ENCODE measurements at places on chromosomes 12 and 14. TPM values are rescaled to one million over a fixed set of nuclear protein-coding genes. Genes with fewer than 3 reads are reported as not detected.

Gene KCNA5
- not detected for polyA plus RNA-seq

Gene SGPP1
- polyA plus RNA-seq = 20.8 TPM

Gene C14orf39
- polyA plus RNA-seq = not detected

Gene DCN
- polyA plus RNA-seq = not detected

Gene FLVCR2
- 0.52 TPM for polyA plus RNA-seq

Gene HNF1A
- not detected for polyA plus RNA-seq

Gene SCNN1A
- not detected for polyA plus RNA-seq

Gene CCDC177
- polyA plus RNA-seq = not detected

Gene PHLDA1
- 0.16 TPM for polyA plus RNA-seq

Gene AQP2
- not detected for polyA plus RNA-seq

Gene SLC7A8
- 0.50 TPM for polyA plus RNA-seq

DNA sequence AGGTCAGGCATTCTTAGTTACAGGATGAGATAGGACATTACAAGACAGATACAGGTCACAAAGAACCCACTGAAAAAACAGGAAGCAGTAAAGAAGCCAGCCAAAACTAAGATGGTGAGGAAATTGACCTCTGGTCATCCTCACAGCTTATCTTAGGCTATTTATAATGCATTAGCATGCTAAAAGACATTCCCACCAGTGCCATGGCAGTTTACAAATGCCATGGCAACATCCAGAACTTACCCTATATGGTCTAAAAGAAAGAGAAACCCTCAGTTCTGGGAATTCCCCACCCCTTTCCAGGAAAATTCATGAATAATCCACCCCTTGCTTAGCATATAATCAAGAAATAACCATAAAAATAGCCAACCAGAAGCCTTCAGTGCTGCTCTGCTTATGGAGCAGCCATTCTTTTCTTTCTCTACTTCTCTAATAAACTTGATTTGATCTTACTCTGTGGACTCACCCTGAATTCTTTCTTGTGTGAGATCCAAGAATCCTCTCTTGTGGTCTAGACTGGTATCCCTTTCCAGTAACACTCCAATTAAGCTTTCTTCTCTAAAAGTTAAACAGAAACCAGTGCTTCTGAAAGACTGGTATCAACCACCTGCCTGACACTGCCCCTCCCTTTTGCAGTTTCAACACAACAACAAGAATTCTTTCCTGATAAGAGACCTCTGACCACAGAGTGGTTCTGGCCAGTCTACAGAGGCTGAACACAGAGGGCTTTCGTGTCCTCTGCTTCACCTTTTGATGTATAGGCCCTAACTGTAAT is 86.9 kb downstream of the BCAT1 start:
- H3K4me1 ChIP-seq = peaks cover 9% of the 10 kb centered on the region
- DNase-seq = no peak
- H3K27me3 ChIP-seq = no peaks in the 10 kb centered on the region
- H3K36me3 ChIP-seq = no peaks in the 10 kb centered on the region
- no peak overlapping the region for H3K4me3 ChIP-seq
- no peak overlapping the region for H3K27ac ChIP-seq

GRCh38 chr12:108029051-108029835 is 99.8 kb upstream of the WSCD2 start:
- no peaks in the 10 kb centered on the region for H3K36me3 ChIP-seq
- H3K27me3 ChIP-seq = peaks cover 53% of the 10 kb centered on the region
- H3K4me1 ChIP-seq = no peaks in the 10 kb centered on the region
- DNase-seq = no peak

DNA sequence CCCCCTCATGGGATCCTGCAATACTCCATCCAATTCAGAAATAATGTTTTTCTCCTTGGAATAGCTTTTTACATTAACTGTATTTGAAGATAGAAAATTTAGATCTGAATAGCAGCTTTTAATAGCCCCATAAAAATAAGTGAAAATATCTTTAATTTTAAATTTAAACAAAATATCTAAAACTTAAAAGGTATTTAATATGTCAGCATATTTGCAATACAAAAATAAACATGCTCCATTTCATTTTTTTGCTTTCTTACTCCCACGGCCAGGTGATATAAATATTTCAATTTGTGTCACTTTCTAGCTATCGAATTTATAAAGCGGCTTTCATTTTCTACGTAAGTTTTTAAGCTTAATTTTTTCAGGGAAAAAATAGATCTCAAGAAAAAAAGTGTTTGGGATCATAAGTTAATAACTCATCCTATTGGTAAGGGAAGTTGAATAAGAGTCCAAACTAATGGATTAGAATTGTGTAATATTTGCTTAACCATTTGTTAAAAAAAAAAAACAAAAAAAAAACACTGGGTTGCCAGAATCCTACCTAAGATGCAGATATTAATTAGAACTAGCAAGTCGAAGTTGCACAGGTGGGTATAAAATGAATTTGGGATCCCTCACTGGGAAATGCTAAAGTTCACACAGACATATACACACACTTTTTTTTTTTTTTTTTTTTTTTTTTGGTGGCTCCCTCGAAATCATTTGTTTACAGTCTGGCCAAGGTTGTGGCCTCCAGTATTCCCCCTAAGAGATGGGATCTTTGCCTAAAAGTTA is 47.6 kb downstream of the PPP2R5C start:
- H3K27ac ChIP-seq = peak overlapping the region; percentile 100
- peaks cover 29% of the 10 kb centered on the region for H3K4me1 ChIP-seq
- H3K27me3 ChIP-seq = no peaks in the 10 kb centered on the region
- peaks cover 16% of the 10 kb centered on the region for H3K36me3 ChIP-seq
- no peak for DNase-seq

DNA sequence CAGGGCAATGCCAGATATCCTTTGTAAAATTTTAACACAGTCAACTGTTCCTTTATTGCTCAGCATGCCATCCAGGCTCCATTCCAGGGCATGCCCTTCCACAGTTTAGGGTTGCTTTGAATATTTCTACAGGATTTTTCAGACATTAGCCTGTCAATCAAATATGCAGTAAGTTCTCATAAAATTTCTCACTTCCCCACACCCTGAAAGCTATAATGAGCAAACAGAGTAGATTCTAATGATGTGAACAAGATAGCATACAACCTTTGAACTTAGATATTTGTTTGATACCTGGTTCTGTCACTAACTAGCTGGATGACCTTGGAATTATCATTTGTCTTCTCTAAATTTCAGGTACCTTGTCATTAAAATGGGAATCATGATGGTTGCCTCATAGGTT is 251.2 kb downstream of the SYT1 start:
- H3K36me3 ChIP-seq = no peaks in the 10 kb centered on the region
- no peak for DNase-seq
- H3K27me3 ChIP-seq = no peaks in the 10 kb centered on the region
- no peak overlapping the region for H3K4me3 ChIP-seq

- H3K4me1 ChIP-seq = no peaks in the 10 kb centered on the region
- H3K36me3 ChIP-seq = no peaks in the 10 kb centered on the region
- H3K4me3 ChIP-seq = no peak overlapping the region
- no peak for DNase-seq
- H3K27ac ChIP-seq = no peak overlapping the region
Measured at GRCh38 chr14:49550286-49551184, 35.6 kb downstream of the RPS29 start.

DNA sequence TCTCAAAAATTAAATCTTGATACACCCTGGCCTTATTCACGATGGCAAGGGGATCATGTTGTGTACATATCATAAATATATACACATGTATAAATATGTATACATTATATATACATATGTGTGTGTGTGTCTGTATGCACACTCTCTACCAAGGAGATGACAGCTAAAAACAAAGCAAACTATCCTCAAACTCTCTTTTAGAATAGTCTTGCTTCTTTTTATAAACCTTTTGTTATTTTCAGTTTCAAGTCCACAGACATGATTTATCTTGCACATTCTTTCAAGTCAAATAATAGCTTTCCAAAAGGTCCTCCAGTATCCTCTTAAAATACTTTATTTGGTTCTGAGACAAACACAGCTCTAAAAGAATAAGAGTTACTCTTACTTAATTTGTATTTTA is 8.4 kb downstream of the ANO6 start:
- no peaks in the 10 kb centered on the region for H3K36me3 ChIP-seq
- H3K27ac ChIP-seq = no peak overlapping the region
- H3K27me3 ChIP-seq = no peaks in the 10 kb centered on the region
- H3K4me3 ChIP-seq = no peak overlapping the region
- DNase-seq = no peak

DNA sequence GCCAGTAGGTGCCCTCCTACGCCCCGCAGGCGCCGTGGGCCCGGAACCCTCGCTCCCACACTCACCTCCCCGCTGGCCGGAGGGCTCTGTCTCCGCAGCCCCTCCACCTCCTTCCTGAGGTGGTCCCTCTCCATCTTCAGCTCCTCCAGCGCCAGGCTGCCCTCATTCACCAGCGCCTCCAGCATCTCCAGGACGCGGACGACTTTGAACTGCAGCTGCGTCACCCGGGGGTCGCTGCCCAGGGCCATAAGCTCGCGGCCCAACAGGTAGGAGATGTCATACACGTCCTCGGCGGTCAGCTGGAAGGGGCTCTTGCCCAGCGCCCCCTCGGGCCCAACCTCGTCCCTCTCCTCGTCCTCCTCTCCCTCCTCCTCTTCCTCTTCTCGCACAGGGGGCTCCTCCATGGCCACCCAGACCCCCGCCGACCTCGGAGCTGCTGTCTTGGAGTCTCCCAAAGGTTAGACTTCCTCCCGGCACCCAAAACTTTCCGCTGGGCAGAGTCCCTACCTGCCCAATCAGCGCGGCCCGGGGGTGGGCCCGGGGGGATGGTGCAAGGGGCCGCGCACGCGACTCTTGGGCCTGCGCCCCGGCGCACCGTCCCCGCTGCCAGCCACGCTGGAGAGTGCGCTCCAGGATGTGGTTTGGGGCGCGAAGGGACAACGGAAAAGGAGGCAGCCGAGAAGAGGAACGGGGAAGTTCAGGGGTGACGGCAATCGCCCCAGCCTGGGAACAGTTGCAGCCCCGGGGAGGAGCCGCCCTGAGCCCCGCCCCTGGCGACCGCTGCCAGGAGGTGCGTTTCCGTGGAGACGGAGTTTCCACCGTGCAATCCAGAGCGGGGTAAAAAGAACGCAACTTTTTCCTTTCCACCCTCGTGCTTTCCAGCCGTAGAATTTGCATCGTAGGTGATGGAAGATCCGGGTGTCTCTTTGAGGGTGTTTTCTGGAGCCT is at the start of gene RILPL2:
RILPL2 (minus strand) TSS at position 668 of the 948 bp plus-strand sequence; CDS start at position 404, 264 bp downstream.
- peak within 1 kb of the TSS; percentile 94 for H3K4me3 ChIP-seq
- H3K4me1 ChIP-seq = peaks cover 45% of the 10 kb centered on the region
- H3K36me3 ChIP-seq = no peaks in the 10 kb centered on the region

DNA sequence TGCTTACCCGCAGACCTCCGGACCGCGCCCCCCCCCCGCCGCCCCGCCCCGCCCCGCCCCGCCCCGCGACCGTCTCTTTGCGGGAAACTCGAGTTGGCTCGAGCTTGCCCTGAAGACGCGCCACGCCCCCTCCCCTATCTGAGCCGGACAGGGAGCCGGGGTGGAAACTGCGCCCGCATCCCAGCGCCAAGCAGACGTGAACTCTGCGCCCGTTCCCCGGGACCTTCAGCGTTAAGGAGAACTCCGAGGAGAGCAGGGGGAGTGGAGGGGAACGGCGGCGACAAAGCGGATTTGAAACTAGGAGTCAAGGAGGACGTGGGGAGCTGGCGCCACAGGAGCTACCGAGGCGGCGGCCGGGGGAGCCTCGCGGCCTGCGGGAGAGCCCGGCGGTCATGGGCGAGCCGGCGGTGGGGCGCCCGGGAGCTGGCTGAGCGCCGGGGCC is at the start of gene KCNK13:
KCNK13 (plus strand) TSS at position 310 of the 442 bp plus-strand sequence. CDS start 212 bp downstream, outside the sequence.
- H3K27ac ChIP-seq = peak within 1 kb of the TSS; percentile 74
- H3K36me3 ChIP-seq = peaks cover 10% of the 10 kb centered on the region
- no peak for DNase-seq
- peaks cover 66% of the 10 kb centered on the region for H3K27me3 ChIP-seq

DNA sequence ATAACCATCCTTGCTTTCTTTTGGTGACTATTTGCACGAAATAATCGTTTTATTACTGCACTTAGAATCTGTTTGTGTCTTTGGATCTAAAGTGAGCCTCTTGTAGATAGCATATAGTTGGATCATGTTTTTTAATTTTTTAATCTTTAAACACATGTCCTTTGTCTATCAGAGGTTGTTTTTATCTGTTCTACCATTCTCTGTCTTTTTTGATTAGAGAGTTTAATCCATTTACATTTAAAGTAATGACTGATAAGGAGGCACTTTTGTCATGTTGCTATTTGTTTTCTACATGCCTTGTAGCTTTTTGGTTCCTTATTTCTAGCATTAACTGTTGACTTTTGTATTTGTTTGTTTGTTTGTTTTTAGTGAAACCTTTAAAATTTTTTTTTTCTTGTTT is 506.2 kb upstream of the RGS6 start:
- no peaks in the 10 kb centered on the region for H3K27me3 ChIP-seq
- H3K4me1 ChIP-seq = peaks cover 44% of the 10 kb centered on the region
- peak overlapping the region; percentile 9 for H3K27ac ChIP-seq
- H3K36me3 ChIP-seq = peaks cover 48% of the 10 kb centered on the region
- H3K4me3 ChIP-seq = no peak overlapping the region
- DNase-seq = no peak

- H3K4me1 ChIP-seq = peaks cover 22% of the 10 kb centered on the region
- no peak for DNase-seq
- peaks cover 64% of the 10 kb centered on the region for H3K27me3 ChIP-seq
- peak overlapping the region; percentile 7 for H3K4me3 ChIP-seq
- peaks cover 9% of the 10 kb centered on the region for H3K36me3 ChIP-seq
Measured at GRCh38 chr14:60515511-60516289, 6.8 kb downstream of the SIX6 start.

- no peak overlapping the region for H3K27ac ChIP-seq
- peaks cover 45% of the 10 kb centered on the region for H3K27me3 ChIP-seq
- no peaks in the 10 kb centered on the region for H3K36me3 ChIP-seq
- DNase-seq = no peak
Measured at GRCh38 chr14:54225457-54226060, 171.2 kb upstream of the CDKN3 start.

GRCh38 chr12:96401076-96401871 is 1.0 kb upstream of the CDK17 start:
- no peaks in the 10 kb centered on the region for H3K27me3 ChIP-seq
- peak overlapping the region; percentile 90 for H3K4me3 ChIP-seq
- no peaks in the 10 kb centered on the region for H3K36me3 ChIP-seq
- peaks cover 19% of the 10 kb centered on the region for H3K4me1 ChIP-seq

DNA sequence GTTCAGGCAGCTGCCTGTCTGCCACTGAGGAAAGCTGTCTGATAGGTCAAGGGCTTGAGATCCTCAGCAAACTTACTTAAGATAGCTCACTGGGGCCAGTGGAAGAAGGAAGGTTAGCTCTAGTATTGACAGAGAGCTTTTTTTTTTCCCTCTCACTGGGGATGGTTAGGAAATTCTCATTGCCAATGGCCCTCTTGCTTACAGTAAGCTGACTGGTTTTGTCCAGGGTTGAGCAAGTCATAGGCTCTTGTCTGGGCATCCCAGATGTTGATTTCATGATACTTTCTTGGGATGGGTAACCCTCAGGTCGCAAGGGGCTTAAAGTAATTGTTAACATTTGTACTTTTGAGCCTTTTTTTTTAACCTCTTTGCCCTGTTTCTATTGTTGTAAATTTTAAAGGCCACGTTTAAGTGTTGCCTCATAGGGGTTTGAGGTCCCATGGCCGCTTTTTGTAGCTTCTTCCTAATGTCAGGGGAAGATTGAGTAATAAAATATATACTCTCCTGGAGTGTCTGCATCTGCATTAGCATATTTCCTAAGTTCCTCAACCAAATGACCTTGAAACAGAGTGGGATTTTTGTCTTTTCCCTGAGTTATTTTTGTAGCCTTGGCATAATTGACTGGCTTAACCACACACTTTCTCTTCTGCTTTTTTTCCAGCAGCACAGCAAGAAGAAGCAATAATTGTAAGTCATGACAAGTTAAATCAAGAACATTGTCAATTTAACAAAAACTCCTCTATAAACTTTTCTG is 716.0 kb downstream of the LRFN5 start:
- no peaks in the 10 kb centered on the region for H3K36me3 ChIP-seq
- H3K27ac ChIP-seq = no peak overlapping the region
- no peaks in the 10 kb centered on the region for H3K27me3 ChIP-seq

- peaks cover 17% of the 10 kb centered on the region for H3K27me3 ChIP-seq
- no peak for DNase-seq
- H3K27ac ChIP-seq = no peak overlapping the region
- no peaks in the 10 kb centered on the region for H3K36me3 ChIP-seq
Measured at GRCh38 chr12:6207259-6207925, 7.2 kb downstream of the CD9 start.

All from naive B cell (primary cell).